ENCODE measurements at places on chromosomes 16 and 17.

GRCh38 chr16:1152123-1152638, 725 bp upstream of the CACNA1H start:
- DNase-seq, result no peak

- DNase-seq, result no peak
Measured at GRCh38 chr16:46828292-46828691, 2.7 kb downstream of the C16orf87 start.

GRCh38 chr16:19712418-19713058, 5.5 kb downstream of the KNOP1 start:
- DNase-seq, result no peak

DNA sequence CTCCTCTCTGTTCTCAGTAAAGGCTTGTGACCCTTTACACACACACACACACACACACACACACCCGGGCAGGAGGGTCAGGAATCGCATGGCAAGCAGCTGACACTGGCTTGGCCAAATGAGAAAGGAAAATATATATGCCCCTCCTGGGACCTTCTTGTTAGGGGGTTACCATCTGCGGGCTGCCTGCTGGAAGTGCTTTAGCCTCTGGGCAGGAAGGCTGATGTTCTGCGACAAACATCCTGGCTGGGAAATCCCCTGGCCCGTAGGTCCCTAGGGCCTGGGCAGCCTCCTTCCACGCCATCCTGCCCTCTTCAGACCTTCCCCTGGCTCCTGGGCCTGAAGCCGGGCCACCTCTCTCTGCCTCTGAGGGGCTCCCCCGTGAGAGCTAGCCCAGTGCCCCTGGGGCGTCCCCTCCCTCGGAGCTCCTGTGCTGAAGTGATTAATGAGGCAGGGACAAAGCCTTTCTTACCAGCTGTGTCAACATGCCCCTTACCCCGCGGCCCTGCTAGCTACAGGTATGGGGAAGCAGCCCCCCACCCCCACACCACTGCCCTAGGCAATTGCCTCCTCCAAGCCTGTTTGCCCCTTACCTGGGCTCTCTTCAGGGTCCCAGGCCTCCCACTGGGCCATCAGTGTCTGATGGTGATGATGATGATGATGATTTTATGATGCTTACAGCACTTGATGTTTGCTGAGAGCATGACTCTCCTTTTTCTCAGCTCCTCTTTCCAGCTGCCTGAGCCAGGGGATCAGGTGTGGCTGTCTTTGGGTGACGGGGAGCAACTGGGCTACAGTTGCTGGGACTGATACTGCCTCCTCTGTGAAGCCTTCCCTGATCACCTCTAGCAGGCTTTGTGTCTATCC, 32.8 kb upstream of the ETV4 start:
- DNase-seq, result no peak

DNA sequence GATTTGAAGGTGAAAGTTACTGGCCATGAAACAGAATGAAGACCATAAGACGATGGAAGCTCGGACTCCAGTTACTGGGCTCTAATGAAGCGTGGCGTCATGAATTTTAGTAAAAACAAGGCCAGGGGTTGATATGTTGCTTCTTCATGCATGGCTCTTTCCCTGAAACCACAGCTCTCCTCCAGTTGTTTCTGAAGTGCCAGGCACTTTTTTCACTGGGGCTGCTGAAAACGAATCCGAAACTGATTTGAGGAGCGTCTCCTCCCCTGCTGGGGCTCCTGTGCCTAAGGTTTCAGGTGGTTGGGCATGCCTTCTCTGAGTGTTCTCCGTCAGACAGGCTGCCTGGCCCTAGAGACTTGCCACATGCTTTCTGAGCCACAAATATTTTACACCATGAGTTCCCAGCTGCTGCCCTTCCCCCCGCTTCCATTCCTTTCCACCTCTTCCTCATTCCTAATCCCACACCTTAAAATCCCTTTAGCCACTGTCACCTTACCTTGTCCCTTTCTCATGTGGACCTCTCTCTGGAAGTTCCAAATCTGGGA, 3.7 kb upstream of the MYL4 start:
- no peak for DNase-seq

DNA sequence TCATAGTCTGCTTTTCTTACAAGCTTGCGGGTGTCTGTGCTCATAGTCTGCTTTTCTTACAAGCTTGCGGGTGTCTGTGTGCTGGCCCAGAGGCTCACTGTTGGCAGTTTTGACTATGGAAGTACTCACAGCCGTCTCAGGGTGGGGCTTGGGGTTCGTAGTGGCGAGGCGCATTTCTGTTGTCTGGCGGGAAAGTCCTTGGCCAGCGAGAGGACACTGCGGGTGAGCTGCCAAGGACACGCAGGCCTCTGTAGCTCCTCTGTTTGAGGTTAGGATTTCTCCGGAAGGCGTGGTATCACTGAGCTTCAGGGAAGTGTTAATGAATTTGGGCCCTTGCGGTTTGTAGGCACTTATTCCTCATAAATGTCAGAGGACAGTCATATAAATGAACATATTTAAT, 13.5 kb downstream of the TBCD start:
- DNase-seq, result no peak

DNA sequence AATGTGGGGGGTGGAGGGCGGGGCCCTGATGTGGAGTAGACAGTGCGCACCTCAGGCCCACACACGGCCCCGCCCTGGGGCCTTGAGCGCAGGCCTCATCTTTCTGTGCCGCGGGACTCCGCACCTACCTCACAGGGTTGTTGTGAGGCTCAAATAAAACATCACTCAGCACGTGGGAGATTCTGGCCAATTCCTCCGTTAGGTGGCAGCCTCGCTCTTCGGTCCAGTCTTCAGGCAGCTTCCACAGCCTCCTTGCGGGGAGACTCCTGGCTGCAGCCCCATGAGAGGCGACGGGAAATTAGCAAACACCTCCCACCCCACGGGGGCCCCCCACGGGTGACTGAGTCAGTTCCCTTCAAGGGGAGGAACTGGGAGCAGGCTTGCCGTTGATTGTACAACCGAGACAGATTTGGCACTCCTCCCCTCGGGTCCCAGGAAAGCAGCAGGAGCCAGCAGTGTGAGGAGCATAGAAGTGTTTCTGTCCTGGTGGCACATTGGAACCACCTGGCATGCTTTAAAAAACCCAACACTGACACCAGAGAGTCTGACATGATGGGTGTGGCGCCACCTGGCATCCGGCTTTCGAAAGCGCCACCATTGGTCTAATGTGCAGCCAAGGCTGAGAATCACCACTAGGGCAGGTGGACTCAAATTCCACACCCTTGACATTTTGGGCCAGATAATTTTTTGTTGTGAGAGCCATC, 7.6 kb downstream of the MRM1 start:
- no peak for DNase-seq

DNA sequence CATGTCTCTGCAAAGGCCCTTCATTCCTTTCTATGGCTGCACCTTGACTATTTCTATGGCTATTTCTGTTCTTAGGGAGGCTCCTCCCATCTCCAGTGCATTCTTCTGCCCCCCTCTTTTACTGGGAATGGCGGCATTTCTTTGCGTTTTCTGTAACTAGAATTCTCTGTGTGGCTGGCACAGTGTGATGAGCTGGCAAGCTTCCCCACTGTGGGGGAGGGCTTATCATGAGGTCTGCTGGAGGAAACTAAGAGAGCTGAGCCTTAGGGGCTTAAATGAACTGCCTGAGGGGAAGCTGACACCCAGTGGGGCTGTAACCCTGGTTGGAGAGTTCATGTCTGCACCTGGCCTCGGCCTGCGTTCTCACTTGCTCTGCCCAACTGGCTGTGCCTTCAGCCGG, 1.5 kb upstream of the CARD14 start:
- no peak for DNase-seq

DNA sequence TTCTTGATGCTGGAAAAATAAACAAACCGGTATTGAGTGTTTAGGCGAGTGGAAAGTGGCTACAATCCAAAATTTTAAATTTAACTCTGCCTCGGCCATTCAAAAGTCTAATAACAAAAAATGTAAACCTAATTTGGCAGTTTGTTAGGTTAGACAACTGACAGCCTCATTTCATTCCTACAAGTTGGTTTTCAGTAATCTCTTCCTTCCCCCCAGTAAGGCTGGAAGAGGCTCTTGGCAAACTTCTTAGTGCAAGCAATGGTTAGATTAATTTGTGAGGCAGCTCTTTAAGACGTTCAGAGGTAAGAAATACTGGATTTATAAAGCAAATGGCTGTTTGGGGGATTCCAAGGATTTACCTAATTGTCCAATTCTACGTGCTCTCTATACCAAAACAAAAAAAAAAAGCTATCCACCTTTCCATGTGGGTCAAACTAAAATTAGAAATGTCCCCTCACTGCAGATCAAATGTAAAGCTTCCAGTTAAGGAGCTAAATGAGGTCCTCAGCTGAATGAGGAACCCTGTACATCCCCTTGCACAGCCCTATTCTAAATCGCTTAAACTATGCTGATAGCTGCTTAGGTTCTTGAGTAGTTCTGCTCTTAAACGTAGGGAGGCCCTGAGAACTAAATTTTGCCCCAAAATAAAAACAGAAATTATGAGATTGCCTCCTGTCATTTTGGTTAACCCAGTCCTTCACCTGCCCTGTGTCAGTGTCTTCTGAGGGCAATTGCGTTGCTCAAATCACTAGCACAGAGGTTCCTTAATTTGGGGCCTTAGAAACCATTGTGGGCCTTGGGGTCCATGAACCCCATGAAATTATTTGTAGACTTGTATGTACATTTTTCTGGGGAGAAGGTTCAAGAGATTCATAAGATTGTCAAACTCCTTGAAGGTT, 2.9 kb downstream of the HEXIM1 start:
- DNase-seq, result no peak

DNA sequence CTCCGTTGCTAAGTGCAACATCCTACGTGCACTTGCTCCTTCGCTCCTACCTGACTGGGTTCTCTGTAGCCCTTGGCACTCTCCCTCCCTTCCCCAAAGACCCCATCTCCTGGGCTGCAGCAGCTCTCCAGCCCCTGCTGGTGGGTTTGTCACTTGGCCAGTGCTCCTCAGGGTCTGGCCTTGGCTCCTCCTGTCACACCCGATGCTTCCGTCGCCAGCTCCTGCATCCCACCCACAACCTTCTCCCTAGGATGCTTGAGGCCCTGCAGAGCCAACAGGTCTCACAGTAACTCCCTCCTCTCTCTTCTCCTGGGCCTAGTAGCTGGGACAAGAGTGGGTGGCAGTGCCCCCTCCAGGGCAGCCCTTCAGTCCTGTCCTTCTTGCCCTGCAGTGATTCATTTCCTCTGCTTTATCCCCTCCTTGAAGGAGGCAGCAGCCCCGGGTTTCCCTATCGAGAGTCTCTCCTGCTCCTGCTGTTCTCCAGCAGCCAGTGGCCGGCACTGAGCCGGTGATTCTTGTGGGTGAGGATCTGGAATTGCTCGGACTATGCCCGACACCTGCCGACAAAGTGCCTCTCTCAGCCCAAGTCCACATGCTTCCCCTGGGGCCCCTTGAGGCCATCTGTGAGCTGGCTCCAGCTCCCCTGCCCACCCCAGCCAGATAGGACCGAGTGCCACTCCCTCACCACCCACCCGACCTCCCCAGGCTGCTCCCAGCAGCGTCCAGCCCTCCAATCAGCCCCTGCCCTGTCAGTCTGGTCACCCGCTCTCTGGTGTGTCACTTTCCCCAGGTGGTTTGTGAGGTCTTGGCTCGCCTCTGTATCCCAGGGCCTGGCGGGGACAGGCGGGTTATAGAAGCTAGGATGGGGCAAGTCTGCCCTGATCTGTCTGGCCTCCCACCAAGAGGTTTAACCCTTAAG, 3.8 kb downstream of the LITAFD start:
- DNase-seq, result peak; percentile 64

GRCh38 chr17:60577147-60577915, 22.7 kb upstream of the PPM1D start:
- no peak for DNase-seq

- no peak for DNase-seq
Measured at GRCh38 chr16:10575506-10576130, 4.8 kb downstream of the EMP2 start.

DNA sequence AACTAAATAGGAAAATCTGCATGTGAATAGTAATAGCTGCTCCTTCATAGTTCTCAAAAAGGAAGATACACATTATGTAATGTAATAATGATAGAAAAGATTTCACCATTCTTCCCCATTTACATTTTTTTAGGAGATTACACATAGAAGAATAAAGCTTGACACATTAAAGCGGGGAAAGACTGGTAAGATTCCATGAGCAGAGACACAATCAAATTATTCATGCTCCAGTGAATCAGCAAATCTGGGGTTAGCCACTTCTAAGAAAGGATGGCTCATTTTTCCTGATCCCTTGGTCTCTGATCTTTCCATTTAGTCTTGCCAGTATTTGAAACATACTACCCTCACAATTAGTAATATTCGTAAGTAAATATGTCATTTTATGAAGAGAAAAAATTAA, 81.9 kb downstream of the CA4 start:
- no peak for DNase-seq

- DNase-seq, result no peak
Measured at GRCh38 chr16:23742766-23743165, 12.1 kb upstream of the CHP2 start.

DNA sequence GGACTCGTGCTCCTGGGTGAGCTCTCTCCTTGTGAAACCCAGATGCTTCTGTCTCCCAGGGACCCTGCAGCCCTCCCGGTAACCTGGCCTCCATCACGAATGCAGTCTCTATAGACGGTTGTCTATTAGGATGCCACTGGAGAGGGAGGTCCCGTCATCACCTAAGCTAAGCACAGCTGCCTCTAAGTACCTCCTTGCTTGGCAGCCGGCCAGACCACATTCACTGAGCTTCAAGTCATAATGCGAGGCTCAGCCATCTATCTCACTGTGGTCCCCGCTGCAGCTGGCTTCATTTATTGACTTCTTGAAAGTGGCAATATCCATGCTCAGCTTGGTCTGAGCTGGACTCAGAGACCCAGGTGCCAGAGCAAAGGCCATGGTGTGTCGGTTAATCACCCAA, 74.5 kb upstream of the HSBP1 start:
- DNase-seq, result no peak

- DNase-seq, result no peak
Measured at GRCh38 chr17:57226793-57227192, 29.5 kb upstream of the MSI2 start.
